BE2C (cell line): ENCODE measurements at places on chromosomes 7 and 10.
A peak's percentile ranks its signal among the peaks of the same experiment; 100 is the strongest.

DNA sequence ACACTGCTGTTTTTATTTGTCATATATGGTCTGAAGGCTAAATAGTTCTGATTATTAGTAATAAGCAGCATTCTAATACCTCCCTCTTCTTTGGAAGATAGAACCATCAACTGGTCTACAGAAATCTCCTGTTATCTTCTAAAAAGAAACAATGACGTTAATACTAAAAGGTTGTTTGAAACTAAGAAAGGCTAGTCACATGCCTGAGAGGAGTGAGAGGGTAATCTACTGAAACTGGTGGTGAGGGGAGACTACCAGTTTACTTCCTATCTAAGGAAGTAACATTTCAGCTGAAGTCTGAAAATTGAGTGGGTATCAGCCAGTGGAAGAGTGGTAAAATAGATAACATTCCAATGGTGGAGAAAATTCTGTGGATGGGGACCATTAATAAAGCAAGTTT lies 48.4 kb downstream of the FGFBP3 start:
- DNase-seq: no peak

DNA sequence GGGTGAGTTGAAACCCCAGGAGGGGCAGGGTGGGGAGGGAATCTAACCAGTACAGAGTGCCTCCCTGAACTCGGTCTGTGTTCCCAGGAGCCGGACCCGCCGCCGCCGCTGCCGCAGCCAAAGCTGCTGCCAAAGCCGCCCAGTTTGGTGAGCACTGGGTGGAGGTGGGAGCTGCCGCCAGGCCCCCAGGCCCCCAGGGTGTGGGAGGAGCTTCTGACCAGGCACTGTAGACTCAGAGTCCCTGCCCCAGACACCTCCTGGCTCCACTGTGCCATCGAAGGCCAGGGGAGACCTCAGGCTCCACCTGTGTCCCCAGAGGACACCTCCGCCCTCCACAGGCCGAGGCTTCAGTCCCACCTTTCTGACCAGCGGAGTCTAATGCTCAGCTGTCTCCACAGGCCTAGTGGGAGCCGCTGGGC lies 20.4 kb upstream of the LIMK1 start:
- peak; percentile 27 for DNase-seq

- no peak for DNase-seq
These were observed 92.6 kb downstream of the PTPRE start for GRCh38 chr10:127999297-128000129.

DNA sequence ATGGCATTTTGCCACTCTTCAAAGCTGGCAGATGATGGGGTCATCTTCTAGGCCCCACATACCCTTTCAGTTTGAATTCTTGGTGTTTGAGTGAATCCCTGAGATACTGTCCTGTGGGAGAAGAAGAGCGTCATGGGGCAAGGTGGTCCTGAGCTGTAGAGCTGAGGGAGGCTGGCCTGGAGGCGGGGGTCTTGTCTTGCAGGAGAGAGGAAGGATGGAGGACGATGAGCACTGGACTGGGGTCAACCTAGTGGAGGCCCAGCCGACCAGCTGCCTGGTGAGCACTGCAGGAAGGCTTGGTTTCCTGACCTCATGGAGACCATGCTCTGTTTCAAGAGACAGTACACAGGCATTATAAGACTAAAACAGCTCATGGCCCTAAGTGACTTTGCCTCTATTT lies 114.6 kb downstream of the TACC2 start:
- no peak for DNase-seq

GRCh38 chr10:71213761-71214440 lies 1.5 kb downstream of the UNC5B start:
- DNase-seq: peak; percentile 31

DNA sequence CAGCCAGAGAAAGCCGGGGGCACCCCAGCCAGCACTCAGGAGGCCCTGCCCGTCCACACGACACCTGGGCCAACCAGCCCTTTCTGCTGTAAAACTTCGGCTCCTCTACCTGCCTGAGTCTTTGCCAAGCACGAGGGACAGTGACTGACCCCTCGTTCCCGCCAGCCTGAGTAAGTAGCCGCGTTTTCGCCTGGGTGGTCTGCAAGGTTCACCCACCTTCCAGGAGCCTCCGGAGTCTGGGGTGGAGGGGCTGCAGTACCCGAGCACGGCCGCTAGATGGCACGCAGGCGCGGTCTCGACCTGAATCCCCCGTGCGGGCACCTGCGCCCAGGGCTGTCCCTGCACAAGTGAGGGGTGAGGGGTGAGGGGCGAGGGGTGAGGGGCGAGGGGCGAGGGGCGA lies 192.7 kb downstream of the PTPRN2 start:
- DNase-seq: peak; percentile 63

- no peak for DNase-seq
These were observed 1.2 kb downstream of the TRDMT1 start for GRCh38 chr10:17200001-17200911.

GRCh38 chr7:84469034-84469433 lies 274.4 kb upstream of the SEMA3A start:
- no peak for DNase-seq

DNA sequence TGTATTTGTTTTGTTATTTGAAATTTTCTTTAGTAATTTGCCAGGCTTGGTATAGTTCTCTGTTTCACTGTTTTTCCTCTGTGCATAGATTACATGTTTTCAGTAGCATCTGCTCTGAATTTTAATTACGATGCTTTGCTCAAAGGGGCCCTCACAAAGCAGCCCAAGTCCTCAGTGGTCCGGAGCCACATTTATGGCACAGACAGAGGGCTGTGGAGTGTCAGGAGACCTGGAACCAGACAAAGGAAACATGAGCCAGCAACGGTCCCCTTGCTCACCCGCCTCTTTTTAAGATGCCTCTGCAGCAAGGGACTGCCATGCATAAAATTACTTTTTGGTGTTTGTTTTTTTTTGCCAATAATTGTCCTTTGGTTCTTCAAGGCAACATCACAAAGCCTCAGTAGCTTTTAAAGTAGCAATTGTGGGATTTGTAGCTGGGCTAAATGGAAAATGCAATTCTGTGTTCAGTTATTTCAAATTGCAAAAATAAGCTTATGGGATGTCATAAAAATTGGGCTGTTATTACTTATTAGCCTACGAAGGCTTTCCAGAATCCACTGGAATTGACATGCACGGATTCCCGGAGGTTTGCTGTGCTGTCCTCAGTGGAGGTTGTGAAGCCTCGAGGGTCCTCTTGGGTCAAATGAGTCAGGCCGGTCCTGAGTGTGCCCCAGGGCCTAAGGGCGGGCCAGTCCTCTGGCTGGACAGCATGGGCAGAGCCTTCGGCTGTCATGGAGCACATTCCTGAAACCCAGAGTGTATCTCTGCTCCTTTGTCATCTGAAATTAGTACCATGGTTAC lies 422.8 kb downstream of the GLRX3 start:
- no peak for DNase-seq

- no peak for DNase-seq
These were observed 149.5 kb downstream of the ARID5B start for GRCh38 chr10:62050893-62051433.

DNA sequence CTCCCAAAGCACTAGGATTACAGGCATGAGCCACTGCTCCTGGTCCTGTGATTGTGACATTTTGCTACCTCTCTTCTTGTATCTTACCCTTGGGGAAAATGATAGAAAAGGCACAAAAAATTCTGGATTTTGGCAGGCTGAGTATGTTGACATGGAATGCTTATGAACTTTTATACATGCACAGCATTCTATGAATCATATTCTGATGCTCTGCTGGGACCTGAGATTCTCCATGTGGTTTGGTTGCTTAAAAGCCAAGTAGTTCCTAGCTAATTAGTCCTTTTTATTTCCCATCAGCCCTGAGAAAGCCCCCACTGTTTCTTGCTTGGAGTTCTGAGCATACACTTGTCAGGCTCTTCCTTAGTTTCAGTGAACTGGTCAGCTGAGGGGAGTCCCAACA lies 8.3 kb upstream of the KAZALD1 start:
- no peak for DNase-seq

- DNase-seq: no peak
These were observed 3.1 kb upstream of the GOT1 start for GRCh38 chr10:99433378-99434020.

- no peak for DNase-seq
These were observed 100.9 kb upstream of the PDLIM1 start for GRCh38 chr10:95391581-95392216.

- no peak for DNase-seq
These were observed 205.3 kb upstream of the MKLN1 start for GRCh38 chr7:131122394-131122793.

DNA sequence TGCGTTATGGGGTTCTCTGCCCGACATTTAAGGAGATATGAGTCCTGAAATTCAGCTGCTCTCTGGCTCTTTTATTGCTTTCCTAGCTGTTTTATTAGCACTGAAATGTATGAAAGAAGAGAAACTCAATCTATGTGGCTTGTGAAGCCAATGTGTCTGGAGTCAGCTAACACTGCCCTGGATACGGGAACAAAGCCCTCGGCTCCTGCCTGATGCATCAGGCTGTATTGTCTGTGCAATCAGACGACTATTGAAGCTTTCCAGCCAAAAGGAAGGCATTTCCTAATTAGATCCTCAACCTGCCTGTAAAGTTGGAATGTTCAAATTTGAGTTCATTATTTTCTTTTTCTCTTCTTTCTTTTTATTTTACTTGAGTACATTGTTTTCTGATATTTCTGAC lies 22.0 kb upstream of the TM9SF3 start:
- no peak for DNase-seq

- DNase-seq: no peak
These were observed 108.6 kb downstream of the ARHGAP22 start for GRCh38 chr10:48496105-48496830.

DNA sequence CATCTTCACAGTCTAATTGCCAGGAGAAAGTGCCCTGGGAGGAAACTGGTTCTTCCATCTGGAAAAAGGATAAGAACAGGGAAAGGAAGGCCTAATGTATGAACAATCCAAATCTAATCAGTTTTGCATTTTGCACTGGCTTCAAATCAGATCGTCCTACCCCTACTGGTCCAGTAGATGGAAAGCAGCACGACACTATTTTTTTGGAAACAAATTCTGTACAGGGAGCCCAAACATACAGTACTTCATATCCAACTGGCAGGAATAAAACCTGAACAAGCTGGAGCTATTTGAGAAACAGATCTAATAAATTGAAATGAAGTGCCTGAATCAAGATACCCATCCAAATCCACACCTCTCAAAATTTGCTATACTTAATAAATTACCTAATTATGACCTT lies 36.5 kb downstream of the ETV1 start:
- no peak for DNase-seq

DNA sequence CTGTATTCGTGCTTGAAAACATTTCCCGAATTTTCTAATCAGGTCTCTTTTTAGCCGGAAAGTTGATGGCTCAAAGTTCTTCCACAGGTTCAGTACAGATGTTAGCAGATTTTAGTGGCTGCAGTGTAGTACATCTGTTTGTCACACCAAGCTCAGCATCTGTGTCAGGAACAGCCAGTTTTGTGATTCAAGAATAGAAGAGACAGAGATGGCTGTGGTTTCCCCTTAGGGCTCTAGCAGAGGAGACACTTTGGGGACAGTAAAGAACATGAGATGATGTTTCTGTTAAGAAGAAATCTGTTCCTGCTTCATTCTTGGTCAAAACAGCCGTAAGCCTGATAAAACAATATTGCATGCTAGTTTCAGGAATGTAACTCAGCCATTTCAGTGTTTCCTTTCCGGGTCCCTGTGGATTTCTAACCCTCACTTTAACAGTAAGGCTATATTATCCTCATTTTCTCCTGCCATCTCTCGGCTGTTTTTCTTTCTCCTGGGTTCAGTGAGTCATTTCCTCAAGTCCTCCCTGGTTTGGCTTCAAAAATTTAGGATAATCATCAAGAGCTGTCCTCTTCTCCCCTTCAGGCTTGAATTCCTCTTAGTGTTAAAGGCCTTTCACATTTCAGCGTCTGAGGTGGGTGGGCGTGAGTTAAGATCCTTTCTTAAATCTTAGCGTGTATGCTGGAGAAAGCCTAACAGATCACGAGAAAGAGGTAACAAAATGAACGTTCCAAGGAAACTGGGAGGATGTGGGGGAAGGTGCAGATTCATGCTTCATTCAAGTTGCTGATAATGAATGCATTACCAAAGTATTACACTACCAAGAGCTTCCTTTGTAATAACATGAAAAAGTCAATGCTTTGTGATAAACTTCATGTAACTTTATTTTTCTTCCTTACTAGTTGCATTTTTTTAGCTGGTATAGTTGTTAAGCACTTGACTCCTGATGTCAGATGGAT lies 37.1 kb upstream of the BICC1 start:
- DNase-seq: no peak

GRCh38 chr10:70135684-70136083 lies 3.1 kb upstream of the AIFM2 start:
- DNase-seq: no peak

- DNase-seq: no peak
These were observed 31.9 kb upstream of the SAMD8 start for GRCh38 chr10:75079436-75080083.

DNA sequence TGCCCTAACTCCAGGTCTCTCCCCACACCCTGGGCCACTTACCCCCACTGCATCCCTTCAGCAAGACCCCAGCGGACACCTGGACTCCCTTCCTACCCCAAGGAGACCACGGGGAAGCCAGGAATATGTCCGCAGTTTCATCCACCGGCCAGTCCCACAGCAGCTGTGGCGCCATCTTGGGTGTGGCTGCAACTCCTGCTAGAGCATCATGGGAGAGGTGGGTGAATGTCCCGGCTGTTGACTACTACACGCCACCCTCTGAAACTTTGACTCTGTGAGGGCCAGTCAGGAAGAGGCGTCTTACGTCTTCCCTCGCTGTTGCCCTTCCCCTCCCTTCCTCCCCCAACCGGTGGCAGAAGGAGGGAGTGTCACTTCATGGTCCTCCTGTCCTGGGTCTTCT lies 238.3 kb upstream of the RNF32 start:
- no peak for DNase-seq

- no peak for DNase-seq
These were observed 17.2 kb upstream of the AKR1C1 start for GRCh38 chr10:4945766-4946717.

DNA sequence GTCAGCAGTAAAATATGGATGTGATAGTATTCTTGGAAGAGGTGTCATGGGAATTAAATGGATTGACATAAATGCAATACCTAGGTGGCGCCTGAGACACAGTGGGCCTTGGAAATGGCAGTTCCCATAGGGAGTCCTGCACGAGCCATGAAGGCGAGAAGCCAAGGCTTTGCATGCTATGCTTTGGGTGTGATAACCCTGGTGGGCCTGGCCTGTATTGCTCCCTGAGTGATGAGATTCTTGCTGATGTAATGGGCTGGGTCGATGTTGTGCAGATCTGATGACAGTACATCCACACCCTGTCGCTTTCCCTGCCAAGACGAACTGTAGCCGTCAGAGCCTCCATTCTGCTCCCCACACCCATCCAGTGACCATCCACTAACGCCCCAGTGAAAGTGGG lies 46.4 kb downstream of the CREB5 start:
- no peak for DNase-seq

DNA sequence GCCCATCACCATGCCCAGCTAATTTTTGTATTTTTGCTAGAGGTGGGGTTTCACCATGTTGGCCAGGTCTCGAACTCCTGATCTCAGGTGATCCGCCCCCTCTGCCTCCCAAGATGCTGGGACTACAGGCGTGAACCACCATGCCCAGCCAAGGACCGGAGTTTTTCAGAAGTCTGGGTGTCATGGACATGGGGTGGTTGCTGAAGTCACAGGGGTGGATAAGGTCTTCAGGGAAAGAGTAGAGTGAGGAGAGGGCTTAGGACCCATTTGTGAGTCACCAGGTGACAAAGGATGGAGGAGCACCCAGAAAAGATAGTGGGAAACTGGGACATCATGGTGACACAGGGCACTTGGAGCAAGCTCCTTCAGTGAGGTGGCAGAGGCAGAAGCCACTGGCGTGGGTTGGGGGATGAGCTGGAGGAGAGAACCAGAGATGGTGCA lies 2.8 kb upstream of the GPRIN2 start:
- no peak for DNase-seq
